ENCODE measurements at places on chromosomes 2 and 18. TPM values are rescaled to one million over a fixed set of nuclear protein-coding genes. Genes with fewer than 3 reads are reported as not detected.
A peak's percentile ranks its signal among the peaks of the same experiment; 100 is the strongest.

- no peak for DNase-seq
- no peaks in the 10 kb centered on the region for H3K27me3 ChIP-seq
- no peak overlapping the region for H3K4me3 ChIP-seq
- H3K4me1 ChIP-seq: peaks cover 5% of the 10 kb centered on the region
Observed at GRCh38 chr18:29007986-29008654, 831.2 kb upstream of the CDH2 start.

DNA sequence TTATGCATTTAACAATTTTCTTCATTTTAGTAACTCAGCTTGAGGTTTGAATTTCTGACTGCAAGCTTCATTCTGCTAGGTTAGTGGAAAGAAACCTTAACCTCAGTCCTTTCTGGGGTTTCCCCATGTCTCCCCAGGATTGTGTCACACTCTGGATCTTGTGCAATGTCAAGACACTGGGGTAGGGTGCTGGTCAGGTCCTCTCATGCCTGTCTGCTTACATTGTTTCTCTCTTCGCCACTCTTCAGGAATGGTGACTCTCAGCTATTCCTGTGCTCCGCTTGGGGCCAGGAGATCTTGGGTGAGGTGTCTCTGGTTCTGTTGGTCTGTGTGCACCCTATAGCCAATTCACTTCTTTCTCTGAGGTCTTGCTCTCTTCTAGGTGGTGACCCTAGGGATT, 23.9 kb downstream of the CTLA4 start:
- no peak overlapping the region for H3K4me3 ChIP-seq
- H3K36me3 ChIP-seq: no peaks in the 10 kb centered on the region
- no peak overlapping the region for H3K27ac ChIP-seq
- H3K4me1 ChIP-seq: no peaks in the 10 kb centered on the region
- DNase-seq: no peak
- no peaks in the 10 kb centered on the region for H3K27me3 ChIP-seq

DNA sequence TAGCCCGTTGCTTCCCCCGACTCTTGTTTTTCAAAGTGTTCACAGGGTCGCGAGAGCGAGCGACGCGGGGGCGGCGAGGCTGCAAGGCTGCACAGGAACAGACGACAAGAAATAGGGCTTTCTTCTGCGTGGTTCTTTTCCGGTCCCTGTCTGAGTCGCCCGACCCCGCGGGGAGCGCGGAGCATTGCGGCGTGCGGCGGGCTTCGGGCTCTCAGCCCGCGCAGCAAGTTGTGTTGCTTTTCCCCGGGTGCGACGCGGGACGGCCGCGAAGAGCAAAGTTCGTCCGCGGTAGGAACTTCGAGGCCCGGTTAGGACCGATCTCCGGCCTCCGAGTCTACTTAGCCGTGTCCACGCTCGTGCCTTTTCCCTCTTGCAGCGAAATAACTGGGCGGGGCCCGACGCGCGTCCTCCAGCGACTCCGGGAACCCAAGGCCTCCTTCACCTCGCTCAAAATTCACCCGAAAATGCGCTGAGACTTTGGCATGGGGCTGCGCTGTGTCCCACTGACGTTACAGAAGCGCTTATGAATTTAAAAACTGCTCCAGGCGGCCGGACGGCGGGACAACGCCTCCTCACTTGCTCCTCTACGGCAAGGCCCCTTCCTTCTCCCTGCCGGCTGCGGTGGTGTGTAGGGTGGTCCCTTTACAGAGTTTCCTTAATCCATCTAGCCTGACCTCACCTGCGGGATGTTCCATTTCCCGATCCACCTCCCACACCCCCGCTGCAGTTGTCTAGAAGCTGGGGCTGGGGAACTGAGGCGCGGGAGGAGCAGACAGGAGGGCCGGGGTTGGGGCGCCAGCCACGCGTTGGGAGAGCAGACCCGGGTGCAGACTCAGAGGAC, 1.5 kb upstream of the BCL2L11 start:
- peaks cover 4% of the 10 kb centered on the region for H3K36me3 ChIP-seq
- no peak overlapping the region for H3K27ac ChIP-seq
- peaks cover 33% of the 10 kb centered on the region for H3K27me3 ChIP-seq
- H3K4me3 ChIP-seq: peak overlapping the region; percentile 47
- H3K4me1 ChIP-seq: peaks cover 29% of the 10 kb centered on the region

DNA sequence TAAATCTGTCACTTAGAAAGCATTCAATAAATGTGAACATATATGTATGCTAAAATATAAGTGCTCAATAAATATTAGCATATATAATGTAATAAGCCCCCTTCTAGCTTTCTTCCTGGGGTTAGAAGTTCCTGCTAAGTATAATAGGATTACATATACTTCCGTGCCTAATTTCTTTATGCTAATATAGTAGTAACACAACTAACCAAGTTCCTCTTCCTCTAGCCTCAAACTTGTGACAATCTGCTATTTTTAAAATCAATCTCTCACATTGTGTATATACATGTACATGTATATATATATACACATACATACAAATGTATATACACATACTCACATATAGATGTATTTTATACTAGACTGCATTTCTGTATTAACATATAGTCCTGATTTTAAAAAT, 32.2 kb downstream of the TLK1 start:
- DNase-seq: no peak
- no peak overlapping the region for H3K27ac ChIP-seq
- no peaks in the 10 kb centered on the region for H3K36me3 ChIP-seq
- peaks cover 4% of the 10 kb centered on the region for H3K4me1 ChIP-seq
- no peaks in the 10 kb centered on the region for H3K27me3 ChIP-seq

DNA sequence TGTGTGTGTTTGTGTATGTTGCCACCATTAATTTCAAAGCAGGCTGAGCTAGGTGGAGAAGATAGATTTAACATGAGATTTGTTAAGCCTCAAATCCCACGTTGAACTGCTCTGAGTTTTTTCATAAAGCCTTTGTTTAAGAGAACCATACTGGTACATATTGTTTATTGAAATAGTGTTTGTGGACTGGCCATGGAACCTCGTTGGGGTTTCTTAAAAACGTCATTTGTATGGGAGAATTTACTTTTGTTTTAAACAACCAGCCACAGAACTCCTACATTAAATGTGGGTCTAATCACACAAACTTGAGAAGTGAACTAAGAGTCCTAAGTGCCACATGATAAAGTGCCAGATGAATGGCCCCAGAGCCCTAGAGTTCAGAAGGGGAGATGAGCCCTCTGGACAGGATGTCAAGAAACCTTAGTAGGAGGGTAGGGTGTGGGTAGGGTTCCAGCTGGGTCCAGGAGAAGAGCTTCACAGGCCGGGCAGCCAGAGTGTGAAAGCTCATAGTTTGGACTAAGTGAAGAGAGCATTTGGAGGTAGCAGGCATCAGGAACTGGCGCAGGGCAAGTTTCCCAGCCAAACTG, 120.6 kb upstream of the EML6 start:
- peaks cover 4% of the 10 kb centered on the region for H3K36me3 ChIP-seq
- no peak for DNase-seq
- H3K4me3 ChIP-seq: no peak overlapping the region
- peaks cover 5% of the 10 kb centered on the region for H3K4me1 ChIP-seq
- no peak overlapping the region for H3K27ac ChIP-seq
- H3K27me3 ChIP-seq: no peaks in the 10 kb centered on the region

DNA sequence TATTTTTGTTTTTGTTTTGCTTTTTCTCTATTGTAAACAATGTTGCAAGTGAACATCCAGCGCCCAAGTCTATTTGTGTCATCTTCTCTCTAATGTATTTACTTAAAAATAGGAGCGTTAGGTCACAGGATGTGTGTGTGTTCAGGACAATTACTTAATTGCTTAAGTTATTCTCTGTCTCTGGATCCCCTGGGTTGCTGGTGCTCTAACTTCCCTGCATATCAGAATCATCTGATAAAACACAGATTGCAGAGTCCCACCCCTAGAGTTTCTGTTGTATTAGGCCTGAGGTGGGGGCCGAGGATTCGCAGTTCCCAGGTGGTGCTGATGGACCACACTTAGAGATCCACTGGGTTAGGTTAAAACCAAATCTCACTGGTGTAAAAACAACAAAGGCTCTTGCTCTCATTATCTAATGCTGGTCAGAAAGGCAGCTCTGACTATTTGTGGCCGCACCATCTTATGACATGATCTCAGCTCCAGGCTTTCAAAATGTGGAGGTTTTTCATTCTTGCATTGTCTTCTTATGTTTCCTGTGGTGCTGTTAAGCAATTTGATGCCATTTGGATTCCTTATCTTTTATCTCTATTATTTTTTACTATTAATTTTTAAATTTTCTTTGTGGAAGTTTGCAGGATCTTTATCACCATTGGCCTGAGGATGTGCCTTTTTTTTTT, 87.7 kb downstream of the CLIP4 start:
- no peak overlapping the region for H3K27ac ChIP-seq
- H3K36me3 ChIP-seq: no peaks in the 10 kb centered on the region
- H3K4me3 ChIP-seq: no peak overlapping the region
- no peak for DNase-seq
- H3K4me1 ChIP-seq: no peaks in the 10 kb centered on the region

- H3K27ac ChIP-seq: no peak overlapping the region
- no peaks in the 10 kb centered on the region for H3K36me3 ChIP-seq
- no peak for DNase-seq
- H3K27me3 ChIP-seq: no peaks in the 10 kb centered on the region
Observed at GRCh38 chr2:177295484-177295883, 31.0 kb upstream of the NFE2L2 start.

DNA sequence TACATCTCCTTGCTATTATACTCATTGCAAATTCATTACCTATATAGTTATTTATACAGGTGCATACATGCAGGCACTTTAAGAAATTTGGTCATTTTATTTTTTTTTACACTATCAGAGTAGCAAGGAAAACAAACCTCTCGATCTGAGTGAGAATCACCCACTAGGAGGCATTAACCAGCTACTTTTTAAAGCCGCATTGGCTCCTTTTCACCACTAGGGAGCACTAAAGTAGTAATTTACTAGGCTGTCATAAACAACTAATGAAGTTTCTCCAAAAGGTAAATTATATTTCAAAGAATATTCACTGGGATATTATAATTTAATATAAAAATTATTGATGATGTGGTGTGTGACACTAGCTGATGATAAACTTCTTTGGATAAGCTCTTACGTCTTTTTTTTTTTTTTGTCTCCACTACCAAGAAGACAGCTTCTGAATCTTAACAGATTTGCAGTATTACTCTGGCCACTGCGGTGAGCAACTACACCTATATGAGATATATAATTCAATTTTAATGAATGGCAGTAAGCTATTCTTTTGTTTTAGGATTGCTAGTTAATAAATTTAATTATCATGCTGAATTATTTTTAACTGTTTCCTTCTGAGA, 101.9 kb downstream of the NOL4 start:
- DNase-seq: no peak
- no peak overlapping the region for H3K4me3 ChIP-seq
- no peaks in the 10 kb centered on the region for H3K27me3 ChIP-seq
- no peak overlapping the region for H3K27ac ChIP-seq
- no peaks in the 10 kb centered on the region for H3K36me3 ChIP-seq

DNA sequence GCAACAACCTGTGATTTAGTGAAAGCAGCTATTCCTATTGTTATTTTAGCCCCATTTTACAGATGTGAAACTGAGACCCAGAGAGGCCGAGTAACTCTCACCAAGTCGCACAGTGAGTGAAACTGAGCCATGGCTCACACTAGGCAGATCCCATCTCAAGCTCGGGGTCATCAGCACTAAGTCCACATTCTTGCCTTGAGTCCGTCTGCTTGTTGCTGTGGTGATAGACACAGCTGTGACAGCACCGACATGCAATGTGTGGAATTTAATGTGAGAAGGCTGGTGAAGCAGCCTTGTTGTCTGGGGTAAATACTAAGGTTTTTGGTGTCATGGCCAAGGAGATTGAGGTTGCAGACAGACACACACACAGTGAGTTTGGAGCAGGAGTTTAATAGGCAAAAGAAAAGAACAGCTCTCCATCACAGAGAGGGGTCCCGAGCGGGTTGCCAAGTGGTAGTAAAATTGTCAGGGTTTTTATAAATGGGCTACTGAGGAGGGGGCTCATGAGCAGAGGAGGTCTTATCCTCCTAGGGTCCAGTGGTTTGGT, 40.2 kb upstream of the GMCL1 start:
- no peaks in the 10 kb centered on the region for H3K36me3 ChIP-seq

DNA sequence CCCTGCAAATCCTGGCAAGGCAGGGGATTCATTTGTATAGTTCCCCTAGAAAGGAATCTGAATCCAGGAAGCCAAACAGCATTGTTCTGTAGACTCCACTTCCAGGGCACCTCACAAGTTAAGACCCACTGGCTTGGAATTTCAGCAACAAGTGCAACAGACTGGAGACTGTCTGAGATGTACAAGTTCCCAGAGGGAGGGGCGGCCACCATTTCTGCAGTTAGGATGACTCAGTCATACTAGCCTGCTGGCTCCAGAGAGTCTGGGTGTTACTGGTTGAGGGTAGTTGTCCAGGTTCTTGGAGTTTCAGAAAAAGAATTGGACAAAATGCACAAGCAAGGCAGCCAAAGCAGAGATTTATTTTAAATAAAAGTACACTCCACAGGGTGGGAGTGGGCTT, 384.2 kb downstream of the DSC3 start:
- no peak for DNase-seq
- no peak overlapping the region for H3K4me3 ChIP-seq
- no peak overlapping the region for H3K27ac ChIP-seq

GRCh38 chr18:61955644-61956043, 62.8 kb upstream of the RNF152 start:
- no peak for DNase-seq
- no peak overlapping the region for H3K4me3 ChIP-seq
- no peaks in the 10 kb centered on the region for H3K4me1 ChIP-seq
- no peaks in the 10 kb centered on the region for H3K36me3 ChIP-seq

- 0 out of 2 replicates have a peak, but pooled peaks cover 2% of the 10 kb centered on the region for H3K36me3 ChIP-seq
- H3K27ac ChIP-seq: no peak overlapping the region
- H3K27me3 ChIP-seq: no peaks in the 10 kb centered on the region
- H3K4me1 ChIP-seq: no peaks in the 10 kb centered on the region
- no peak overlapping the region for H3K4me3 ChIP-seq
- DNase-seq: no peak
Observed at GRCh38 chr2:233468741-233469110, 97.9 kb downstream of the USP40 start.

GRCh38 chr2:15436195-15436594, 124.9 kb downstream of the NBAS start:
- no peaks in the 10 kb centered on the region for H3K4me1 ChIP-seq
- H3K4me3 ChIP-seq: no peak overlapping the region
- no peak for DNase-seq
- H3K36me3 ChIP-seq: no peaks in the 10 kb centered on the region

Gene STON1
- total RNA-seq: 10.1 TPM

Gene GCG
- not detected for total RNA-seq

Gene PPP3R1
- total RNA-seq: 85.1 TPM

Gene IL1F10
- total RNA-seq: not detected

Data from H1 (cell line).